ENCODE measurements at places on chromosomes 13 and 19.

- no peak for DNase-seq
These were observed 15.9 kb downstream of the ZNF83 start for GRCh38 chr19:52622261-52622660.

GRCh38 chr19:1619094-1619439 is 13.8 kb upstream of the UQCR11 start:
- no peak for DNase-seq

GRCh38 chr13:29361716-29362115 is 233.8 kb downstream of the SLC7A1 start:
- no peak for DNase-seq

DNA sequence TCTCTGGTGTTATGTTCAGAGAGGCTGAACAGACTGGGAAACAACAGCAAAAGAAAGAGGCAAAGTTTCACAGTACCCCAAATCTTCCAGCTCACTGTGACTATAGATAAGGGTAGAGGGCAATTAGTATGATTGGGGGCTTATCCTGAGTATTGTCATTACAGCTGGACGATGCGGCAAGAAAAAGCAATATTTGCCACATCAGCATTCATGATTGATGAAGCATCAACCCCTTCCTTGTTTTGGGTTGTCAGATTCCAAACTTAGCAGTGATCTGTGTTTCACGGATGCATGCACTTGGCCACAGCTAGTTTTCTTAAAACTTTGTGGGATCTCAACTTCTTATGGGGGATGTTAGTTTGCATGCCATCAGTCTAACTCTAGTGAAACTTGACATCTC is 348.8 kb upstream of the SLITRK5 start:
- no peak for DNase-seq

DNA sequence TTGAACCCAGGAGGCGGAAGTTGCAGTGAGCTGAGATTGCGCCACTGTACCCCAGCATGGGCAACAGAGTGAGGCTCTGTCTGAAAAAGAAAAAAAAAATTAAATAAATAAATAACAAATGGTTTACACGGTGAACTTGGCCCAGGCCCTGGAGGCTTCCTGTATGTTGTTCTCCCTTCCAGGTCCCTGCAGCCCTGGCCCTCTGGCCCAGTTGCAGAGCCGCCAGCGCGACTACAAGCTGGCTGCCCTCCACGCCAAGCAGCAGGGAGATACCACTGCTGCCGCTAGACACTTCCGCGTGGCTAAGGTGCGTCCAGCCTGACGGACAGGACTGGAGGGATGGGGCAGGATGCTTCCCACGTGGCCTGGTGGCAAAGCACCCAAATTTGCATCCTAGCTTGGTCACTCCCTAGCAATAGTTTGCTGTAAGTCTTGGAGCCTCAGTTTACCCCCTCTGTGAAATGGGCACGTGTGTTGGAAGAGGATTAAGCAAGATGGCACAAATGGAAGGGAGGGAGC is 11.9 kb downstream of the CC2D1A start:
- DNase-seq = no peak

DNA sequence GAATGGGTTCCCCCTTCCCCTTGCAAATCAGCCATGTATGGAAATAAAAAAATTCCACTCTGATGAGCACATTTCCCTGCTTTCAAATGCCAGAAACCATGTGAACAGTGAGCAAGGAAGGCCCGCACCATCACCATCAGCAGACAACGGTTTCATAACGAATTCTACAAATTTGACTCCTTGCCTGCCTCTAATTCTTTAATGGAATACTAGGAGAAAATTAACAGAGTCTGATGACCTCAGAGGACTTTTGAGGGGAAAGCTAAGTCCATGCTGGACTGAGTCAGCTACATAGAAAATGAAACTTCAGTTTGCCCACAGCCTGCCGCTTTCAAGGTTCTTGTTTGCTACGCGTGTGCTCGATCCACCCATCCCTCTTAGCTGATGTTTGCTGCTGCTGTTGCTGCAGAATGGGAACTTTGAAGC is 46.7 kb upstream of the KL start:
- no peak for DNase-seq

DNA sequence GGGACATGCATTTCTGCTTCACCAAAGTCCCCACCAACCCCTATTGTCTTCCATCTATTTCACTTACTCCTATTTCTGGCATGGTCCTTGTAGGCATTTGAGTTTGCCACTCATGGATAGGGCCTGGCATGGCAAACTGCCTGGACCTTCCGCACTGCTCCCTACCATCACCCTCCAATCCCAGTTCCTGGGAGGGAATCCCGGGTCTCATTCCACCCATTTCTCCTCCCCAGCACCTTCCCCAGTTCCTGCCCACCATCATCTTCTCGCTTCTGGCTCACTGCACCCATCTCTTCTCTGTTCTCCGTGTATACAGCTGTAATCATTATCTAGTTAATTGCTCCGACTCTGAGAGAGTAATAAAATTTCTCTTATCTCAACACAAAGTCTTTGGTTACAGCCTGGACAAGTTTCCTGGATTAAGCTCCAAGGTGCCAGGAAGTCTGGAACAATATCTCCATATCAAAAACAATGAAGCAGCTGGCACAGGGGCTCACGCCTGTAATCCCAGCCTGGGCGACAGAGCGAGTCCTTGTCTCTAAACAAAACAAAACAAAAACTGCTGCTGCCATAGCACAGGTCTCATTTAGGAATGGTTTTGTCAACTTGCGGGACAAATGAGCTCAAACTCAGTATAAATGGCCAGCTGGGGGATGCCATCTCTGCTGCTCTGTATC is 17.0 kb upstream of the COX7A1 start:
- no peak for DNase-seq

DNA sequence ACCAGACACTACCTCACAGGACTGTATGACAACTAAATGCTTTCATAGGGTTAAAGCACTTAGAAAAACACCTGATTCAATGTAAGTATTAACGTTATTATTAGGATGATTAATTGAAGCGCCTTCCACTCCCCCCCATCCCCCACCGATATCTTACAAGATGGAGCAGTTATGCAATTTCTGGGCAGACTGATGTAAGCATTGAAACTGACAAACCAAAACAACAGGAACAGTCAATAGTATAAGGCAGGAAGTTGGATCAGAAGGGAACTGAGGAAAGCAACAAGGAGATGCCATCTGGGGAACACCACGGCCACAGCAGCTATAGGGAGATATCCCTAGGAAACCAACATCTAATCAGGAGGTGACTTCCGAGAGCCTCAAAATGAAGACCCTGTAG is 3.8 kb downstream of the LCP1 start:
- DNase-seq = no peak

- peak; percentile 71 for DNase-seq
These were observed 2.6 kb upstream of the CACNG7 start for GRCh38 chr19:53906211-53907192.

GRCh38 chr19:39156326-39157230 is 31.0 kb downstream of the PAK4 start:
- no peak for DNase-seq

DNA sequence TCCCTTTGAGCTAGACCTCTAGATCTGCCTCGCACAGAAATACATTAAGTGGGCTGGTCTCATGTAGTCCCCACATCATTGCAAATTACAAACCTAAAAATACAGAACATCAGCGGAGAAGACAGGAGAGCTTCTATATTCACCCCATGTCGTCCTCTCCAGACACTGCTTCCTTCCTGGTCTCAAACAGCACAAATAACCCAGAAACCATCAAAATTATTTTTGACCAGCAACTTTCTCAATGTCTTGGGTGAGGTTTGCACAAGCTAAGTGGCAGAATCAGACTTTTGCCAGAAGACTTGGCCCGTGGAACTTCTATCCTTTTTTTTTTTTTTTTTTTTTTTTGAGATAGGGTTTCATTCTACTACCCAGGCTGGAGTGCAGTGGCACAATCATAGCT is 28.2 kb downstream of the CLEC17A start:
- no peak for DNase-seq

GRCh38 chr13:112940236-112940635 is 28.8 kb upstream of the MCF2L start:
- no peak for DNase-seq

DNA sequence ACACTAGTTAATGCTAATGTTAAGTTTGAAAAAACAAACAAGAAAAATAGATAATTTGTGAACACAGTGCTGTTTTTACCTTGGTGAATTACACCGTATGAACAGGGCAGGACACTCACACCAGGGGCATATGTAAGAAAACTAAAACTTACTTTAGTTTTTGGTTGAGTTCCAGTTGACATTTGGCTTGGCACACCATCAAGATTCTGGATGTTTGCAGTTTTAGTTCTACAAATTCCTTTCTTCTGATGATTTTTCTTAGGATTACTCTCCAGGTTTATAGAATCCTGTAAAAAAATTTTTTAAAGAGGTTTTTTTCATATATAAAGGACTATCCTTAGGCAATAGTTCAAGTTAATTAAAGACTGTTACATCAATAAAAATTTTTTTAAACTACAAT is 238.5 kb upstream of the STARD13 start:
- DNase-seq = no peak

- no peak for DNase-seq
These were observed 989 bp downstream of the NFILZ start for GRCh38 chr19:8631425-8631819.

DNA sequence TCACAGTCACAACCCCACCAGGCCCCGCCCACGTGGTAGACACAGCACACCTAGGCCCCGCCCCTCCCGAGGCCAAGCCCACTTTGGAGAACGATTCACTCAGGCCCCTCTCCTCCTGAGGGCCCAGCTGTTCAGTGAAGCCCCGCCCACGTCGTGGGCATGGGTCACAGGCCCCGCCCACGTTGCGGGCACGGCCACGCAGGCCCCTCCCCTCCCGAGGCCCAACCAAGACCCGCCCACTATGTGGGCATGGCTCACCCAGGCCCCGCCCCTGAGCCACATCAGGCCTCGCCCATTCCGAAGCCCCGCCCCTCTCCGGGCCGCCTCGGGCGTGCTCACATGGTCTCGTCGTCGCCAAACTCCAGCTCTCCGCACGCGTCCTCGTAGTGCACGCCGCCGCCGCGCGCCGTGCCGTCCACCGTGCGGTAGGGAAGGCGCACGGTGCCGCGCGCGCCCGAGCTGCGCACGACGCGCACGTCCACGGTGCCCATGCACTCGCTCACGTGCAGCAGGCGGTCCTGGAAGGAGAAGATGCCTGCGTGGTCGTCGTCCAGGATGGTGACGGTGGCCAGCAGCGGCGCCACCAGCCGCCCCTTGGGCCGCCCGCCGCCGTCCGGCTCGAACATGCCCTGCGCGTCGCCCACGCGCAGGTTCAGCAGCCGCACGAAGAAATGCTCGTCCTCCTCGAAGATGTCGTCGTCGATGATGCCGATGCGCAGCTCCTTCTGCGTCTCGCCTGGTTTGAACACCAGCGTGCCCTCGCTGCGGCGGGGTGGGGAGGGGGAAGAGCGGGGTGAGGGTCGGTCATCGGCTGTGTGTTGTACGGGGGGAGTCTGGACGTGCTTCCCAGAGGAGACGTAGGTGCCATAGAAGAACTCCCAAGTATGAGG is 24.0 kb downstream of the SLC8A2 start:
- DNase-seq = no peak

DNA sequence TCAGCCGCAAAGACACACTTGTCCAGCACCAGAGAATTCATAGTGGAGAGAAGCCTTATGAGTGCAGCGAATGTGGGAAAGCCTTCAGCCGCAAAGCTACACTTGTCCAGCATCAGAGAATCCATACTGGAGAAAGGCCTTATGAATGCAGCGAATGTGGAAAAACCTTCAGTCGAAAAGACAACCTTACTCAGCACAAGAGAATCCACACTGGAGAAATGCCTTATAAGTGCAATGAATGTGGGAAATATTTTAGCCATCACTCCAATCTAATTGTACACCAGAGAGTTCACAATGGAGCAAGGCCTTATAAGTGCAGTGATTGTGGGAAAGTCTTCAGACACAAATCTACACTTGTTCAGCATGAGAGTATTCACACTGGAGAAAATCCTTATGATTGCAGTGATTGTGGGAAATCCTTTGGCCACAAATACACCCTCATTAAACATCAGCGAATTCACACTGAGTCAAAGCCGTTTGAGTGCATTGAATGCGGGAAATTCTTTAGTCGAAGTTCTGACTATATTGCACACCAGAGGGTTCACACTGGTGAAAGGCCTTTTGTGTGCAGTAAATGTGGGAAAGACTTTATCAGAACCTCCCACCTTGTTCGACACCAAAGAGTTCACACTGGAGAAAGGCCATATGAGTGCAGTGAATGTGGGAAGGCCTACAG is 6.8 kb downstream of the ZNF134 start:
- DNase-seq = no peak

- no peak for DNase-seq
These were observed 258.2 kb downstream of the TDRD3 start for GRCh38 chr13:60655256-60655655.

GRCh38 chr19:16628984-16629691 is 1.1 kb upstream of the MED26 start:
- no peak for DNase-seq
